ENCODE measurements at places on chromosomes 4 and X. TPM values are rescaled to one million over a fixed set of nuclear protein-coding genes. Genes with fewer than 3 reads are reported as not detected.

MAGEA1 gene
- total RNA-seq = not detected

CPLX1 gene
- 0.55 TPM for total RNA-seq

CFAP299 gene
- total RNA-seq = not detected

NSG1 gene
- total RNA-seq = 0.86 TPM

PRR32 gene
- not detected for total RNA-seq

TRIM61 gene
- total RNA-seq = not detected

All from A549 treated with DMSO at 1 μM for 4 hours (cell line).